ENCODE measurements at places on chromosomes 6 and 20. TPM values are rescaled to one million over a fixed set of nuclear protein-coding genes. Genes with fewer than 3 reads are reported as not detected.

The SIRPD gene
- not detected for total RNA-seq

- DNase-seq = no peak
These were observed 10.4 kb downstream of the CYP24A1 start for GRCh38 chr20:54163402-54163801.

DNA sequence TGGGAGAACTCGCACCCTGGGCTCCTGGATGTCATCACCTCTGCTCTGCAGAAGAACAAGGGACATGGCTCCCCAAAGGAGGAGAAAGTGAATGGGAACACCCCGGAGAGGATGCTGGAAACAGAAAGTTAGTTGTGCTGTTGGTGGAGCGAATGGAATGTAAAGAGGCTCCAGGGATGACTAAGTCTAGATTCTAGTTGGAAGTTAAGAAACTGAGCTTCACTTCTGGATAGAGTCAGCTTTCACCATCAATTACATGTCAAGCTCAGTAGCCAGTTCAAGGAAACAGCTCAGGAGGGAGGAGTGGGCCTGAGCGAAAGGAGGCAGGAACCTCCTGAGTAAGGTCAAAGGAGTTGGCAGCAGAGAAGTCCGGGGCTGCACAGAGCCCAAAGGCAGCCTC, 132.1 kb upstream of the ARID1B start:
- no peak for DNase-seq

DNA sequence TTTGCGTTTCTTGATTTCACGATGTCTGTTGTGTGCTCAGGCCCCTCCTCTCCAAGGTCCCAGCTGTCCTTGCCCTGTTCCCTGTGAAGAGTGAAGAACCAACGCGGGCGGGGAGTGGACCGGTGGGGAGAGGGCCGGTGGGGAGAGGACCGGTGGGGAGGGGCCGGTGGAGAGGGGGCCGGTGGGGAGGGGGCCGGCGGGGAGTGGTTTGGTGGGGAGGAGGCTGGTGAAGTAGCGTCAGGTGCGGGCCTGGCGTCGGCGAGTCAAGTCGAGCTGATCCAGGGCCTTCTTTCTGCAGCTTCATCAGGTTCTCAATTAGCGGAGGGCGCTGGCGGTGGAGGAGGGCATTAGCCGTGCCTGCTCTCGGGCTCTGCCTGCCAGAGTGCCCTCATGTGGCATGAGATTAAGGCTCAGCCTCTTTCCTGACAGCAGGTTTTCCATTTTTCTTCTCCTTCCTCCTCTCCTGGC, 21.2 kb upstream of the BHLHE23 start:
- no peak for DNase-seq

The SLC22A3 gene
- 4.2 TPM for total RNA-seq

DNA sequence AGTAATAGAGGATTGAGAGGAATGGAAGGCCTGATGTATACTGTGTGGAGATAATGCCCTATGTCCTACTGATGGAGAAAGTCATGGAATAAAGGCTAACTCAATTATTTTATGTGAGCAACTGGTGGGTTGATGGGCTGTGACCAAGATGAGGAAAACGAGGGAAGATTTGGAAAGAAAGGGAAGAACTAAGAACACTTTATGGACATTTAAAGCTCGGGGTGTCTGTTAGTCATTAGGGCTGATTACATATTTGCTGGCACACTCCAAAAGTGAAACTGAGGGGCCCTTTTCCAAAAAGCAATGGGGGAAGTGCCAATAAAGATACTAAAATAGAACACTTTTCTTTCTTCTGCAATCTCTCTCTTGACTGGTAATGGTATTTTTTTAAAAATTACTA, 439.5 kb downstream of the PLCB1 start:
- DNase-seq = no peak

- DNase-seq = no peak
These were observed 32.9 kb upstream of the EYA4 start for GRCh38 chr6:133208183-133208755.

The RIMS4 gene
- 0.07 TPM for total RNA-seq

- no peak for DNase-seq
These were observed 58.0 kb downstream of the LIN28B start for GRCh38 chr6:105014954-105015353.

The TAP1 gene
- 54.5 TPM for total RNA-seq

The RIN2 gene
- 17.5 TPM for total RNA-seq

The STXBP5 gene
- total RNA-seq = 16.3 TPM

DNA sequence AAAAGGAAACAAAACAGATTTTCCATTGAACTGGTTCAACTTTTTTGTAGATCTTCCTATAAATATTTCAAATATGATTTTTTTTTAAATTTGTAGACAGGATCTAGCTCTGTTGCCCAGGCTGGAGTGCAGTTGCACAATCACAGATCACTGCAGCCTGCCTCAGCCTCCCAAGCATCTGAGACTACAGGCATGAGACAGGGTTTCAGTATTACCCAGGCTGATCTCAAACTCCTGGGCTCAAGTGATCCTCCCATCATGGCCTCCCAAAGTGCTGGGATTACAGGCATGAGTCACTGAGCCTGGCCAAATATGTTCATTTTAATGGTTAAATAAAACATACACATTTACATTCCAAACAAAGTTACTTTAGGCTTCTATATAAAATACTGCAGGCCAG, 33.6 kb downstream of the SAMHD1 start:
- no peak for DNase-seq

- no peak for DNase-seq
These were observed 530 bp upstream of the NEDD9 start for GRCh38 chr6:11232770-11233626.

- DNase-seq = no peak
These were observed 22.2 kb downstream of the CARMIL1 start for GRCh38 chr6:25301362-25301761.

DNA sequence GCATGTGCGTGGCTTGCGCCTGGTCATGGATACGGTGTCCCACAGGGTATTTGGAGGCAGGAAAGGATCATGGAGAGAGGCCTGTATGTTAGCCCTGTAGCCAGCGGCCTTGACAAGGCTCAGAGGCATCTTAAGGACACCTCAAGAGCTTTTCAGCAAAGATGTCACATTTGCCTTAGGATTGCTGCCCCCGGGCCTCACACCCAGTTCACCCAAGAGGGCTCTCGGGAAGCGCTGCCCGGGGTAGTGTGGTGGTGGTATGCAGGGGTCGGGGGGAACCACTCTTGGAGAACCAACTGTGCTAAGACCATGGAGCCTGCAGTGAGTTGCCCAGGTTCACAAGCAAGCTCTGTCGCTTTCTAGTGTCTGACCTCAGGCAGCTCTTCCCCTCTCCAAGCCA, 36.9 kb upstream of the VSTM2L start:
- no peak for DNase-seq

The RIPPLY2 gene
- not detected for total RNA-seq

DNA sequence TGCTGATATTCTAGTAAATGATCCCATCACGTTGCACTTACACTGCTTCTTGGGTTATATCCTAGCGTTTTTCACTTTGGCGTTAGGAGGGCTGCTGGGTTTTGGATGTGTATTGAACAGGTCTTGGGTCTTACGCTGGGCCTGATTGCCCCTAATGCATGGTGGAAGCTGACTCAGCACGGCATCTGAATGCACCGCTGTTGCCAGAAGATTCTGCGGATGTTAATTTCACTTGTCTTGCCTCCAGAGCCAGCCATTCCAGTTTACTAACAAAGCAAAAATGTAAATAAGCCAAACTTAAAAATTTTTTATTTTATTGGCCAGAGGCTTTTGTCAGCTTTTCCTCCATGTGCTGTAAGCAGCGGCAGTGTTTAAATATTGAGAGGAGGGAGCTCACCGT, 233.5 kb downstream of the TMEM242 start:
- no peak for DNase-seq

- DNase-seq = no peak
These were observed 525 bp downstream of the PNRC1 start for GRCh38 chr6:89081129-89081422.

DNA sequence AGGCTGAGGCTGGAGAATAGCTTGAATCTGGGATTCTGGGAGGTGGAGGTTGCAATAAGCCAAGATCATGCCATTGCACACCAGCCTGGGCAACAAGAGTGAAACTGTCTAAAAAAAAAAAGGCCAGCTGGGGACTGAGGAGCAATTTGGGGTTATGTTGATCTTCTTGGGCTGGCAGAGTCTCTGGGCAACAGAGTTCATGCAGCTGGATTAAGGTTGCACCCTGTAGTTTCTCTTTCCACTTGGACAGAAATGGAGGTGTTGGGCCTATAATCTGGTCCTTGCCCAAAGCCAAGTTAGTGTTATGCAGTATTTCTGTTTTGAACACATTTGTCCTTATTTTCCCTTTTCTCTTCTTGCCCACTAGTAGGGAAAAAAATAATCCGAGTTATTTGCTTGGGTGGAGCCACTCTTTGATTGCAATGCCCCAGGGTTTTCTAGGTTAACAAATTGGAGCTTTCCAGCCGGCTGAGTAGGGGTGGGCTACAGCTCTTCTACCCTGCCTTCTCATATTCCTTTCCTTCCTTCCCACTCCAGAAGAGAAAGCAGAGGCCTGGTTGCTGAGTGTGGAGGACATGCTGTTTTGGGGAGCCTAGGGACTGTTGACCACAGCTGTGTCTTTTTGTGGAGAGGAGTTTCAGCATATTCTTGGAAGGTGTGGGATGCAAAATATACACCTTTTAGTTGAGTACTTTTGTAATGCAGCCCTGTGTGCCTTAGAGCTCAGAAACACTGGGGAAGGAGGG, 213.9 kb downstream of the SOX4 start:
- no peak for DNase-seq

DNA sequence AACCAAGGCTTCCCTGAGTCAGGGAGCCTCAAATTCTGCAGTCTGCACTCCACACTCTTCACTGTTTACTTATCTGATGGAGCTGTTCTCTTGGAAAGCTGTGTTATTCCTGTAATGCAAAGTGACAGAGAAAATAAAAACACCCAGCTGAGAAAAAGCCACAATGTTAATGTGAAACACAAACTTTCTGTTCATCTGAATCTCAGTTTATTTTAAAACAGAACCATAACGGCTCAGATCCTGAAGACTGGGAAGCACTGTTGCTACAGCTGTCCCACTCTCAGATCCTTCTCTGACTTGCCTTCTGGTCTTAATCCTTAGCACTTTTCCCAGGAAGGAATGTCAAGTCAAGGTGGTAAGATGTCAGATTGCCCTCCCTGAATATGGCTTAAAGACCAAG, 736.6 kb downstream of the DHX35 start:
- no peak for DNase-seq

The DBNDD2 gene
- total RNA-seq = 55.2 TPM

DNA sequence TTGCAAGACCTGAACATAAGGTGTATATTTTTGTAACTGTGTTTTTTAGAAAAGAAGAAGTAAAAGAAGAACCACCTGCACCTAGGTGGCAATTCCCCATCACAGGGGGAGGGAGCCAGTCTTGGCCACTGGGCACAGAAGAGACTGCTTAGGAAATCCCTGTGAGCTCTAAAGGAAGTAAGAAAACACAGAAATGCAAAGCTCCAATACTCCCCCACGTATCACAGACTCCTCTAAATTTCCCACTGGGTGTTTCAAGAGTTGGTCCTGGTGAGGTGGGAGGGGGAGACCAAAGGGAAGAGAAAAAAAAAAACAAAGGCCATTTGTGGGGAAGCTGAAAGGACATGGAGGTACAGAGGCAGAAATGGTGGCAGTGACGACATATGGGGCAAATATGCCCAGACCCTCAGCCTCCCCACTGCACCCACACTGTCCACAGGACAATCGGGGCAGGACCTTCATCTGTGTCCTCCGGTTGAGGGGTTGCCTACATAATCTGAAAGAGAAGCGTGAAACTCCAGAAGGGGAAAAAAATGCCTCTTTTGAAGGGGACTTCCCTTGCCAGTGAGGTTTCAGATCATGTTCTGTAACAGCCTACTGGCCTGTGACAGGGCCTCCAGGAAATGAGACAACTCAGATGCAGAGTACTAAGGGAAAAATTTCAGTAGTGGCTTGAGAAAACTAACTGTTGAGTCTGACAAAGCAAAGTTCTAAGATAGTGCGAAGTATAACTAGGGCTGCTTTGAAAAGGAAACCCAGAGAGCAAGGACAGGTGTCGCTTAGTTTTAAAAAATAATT, 226.2 kb upstream of the MARCKS start:
- peak; percentile 88 for DNase-seq

The RGS17 gene
- 8.0 TPM for total RNA-seq

- DNase-seq = peak; percentile 1
These were observed 170.2 kb downstream of the PREX1 start for GRCh38 chr20:48657426-48658197.

The IL17A gene
- not detected for total RNA-seq

GRCh38 chr20:35373661-35374060, 38.1 kb downstream of the UQCC1 start:
- DNase-seq = no peak

DNA sequence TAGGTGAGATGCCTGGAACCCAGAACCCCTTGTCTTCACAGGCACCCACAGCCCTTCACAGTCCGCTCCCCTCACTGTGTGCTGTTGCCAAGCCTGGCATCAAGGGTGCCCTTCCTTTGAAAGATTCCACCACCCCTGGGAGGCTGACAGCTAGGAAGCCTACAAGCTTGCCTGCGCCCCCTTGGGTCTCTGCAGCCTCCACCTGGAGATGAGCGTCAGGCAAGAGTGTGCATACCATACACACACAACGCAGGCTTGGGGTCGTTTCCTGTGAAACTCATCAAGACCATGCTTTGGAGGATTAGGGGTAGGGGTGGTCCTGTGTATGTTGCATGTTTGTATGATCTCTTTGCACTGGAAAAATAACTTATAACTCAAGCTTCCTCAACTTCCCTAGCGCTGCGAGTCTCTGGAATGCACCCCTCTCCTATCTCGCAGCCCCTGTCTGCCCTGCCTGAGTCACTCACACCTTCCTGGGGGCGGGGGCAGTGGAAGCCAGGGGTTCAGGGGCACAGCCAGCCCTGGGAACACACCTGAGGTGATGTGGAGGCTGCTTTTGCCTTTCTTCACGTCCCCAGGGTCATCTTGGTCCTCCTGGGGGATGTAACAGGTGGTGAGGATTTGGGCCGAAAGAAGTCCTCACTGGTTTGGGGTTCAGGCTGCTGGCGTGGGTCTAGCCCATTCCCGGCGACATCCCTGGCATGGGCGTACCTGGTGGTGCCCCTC, 67.2 kb downstream of the SSR1 start:
- DNase-seq = no peak

DNA sequence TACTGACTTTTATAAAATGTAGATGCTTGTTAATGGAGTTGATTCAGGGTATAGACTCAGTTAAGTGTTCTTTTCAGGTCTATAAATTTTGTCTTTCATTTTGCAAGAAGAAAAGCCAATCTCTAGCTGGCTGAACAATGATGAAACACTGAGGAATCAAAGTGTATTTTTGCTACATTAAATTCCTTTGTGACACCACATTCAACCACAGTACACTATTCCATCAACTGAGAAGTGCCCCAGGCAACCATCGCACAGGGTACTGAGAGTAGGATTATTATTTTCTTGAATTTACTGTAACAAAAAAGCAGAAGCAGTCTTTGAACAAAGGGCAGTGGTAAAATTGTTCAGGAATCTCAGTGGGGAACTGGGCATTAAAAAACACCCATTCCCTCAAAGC, 83.6 kb downstream of the PREP start:
- no peak for DNase-seq

- DNase-seq = no peak
These were observed 127.3 kb upstream of the RALGAPA2 start for GRCh38 chr20:20839771-20840170.

GRCh38 chr6:150937132-150937906, 71.8 kb downstream of the MTHFD1L start:
- no peak for DNase-seq

The MAS1 gene
- not detected for total RNA-seq
